ENCODE measurements at places on chromosomes 6 and 20. TPM values are rescaled to one million over a fixed set of nuclear protein-coding genes. Genes with fewer than 3 reads are reported as not detected.

VSTM2L gene
- 19.8 TPM for total RNA-seq

CRISP3 gene
- not detected for total RNA-seq

AGER gene
- total RNA-seq = 1.4 TPM

CD83 gene
- total RNA-seq = 2.4 TPM

HLA-DRB5 gene
- not detected for total RNA-seq

SLC17A3 gene
- total RNA-seq = 0.86 TPM

ASCC3 gene
- total RNA-seq = 21.3 TPM

TDRD6 gene
- total RNA-seq = not detected

ALDH8A1 gene
- 0.20 TPM for total RNA-seq

SPDEF gene
- total RNA-seq = 2.5 TPM

AIF1 gene
- total RNA-seq = not detected

GSTA1 gene
- not detected for total RNA-seq

AHCY gene
- total RNA-seq = 298 TPM

ECI2 gene
- 45.1 TPM for total RNA-seq

SCGN gene
- total RNA-seq = 0.20 TPM

CGA gene
- total RNA-seq = 0.56 TPM

CCN2 gene
- total RNA-seq = 221 TPM

PGC gene
- total RNA-seq = 0.14 TPM

LRRC73 gene
- 0.56 TPM for total RNA-seq

VWA7 gene
- total RNA-seq = 1.7 TPM

NKX2-2 gene
- total RNA-seq = not detected

TFAP2D gene
- total RNA-seq = not detected

C4A gene
- total RNA-seq = 0.89 TPM

THBS2 gene
- total RNA-seq = 0.09 TPM

EDN1 gene
- total RNA-seq = 40.0 TPM

ANKEF1 gene
- total RNA-seq = 5.3 TPM

IMPG1 gene
- not detected for total RNA-seq

C20orf202 gene
- total RNA-seq = 0.07 TPM

NRN1 gene
- total RNA-seq = 0.95 TPM

SNAI1 gene
- total RNA-seq = 7.4 TPM

NMBR gene
- not detected for total RNA-seq

DNMT3B gene
- total RNA-seq = 4.0 TPM

CALHM4 gene
- total RNA-seq = not detected

ANKRD6 gene
- total RNA-seq = 1.3 TPM

LST1 gene
- total RNA-seq = not detected

RXRB gene
- total RNA-seq = 16.1 TPM

SIRPD gene
- total RNA-seq = not detected

TNXB gene
- 0.85 TPM for total RNA-seq

SDHAF4 gene
- total RNA-seq = 5.0 TPM

BMP6 gene
- total RNA-seq = 14.8 TPM

TSHZ2 gene
- not detected for total RNA-seq

F13A1 gene
- not detected for total RNA-seq

NNAT gene
- total RNA-seq = not detected

FBXO30 gene
- total RNA-seq = 3.9 TPM

SLC16A10 gene
- 0.60 TPM for total RNA-seq

KHDC1L gene
- 0.41 TPM for total RNA-seq

ASIP gene
- not detected for total RNA-seq

DEFB124 gene
- total RNA-seq = 0.32 TPM

POU5F1 gene
- 11.8 TPM for total RNA-seq

TCF21 gene
- 0.04 TPM for total RNA-seq

Measured in A549 treated with dexamethasone at 1 μM for 4 hours (cell line).